HFFc6 (cell line): ENCODE measurements at places on chromosomes 3 and 15.
A peak's percentile ranks its signal among the peaks of the same experiment; 100 is the strongest.

GRCh38 chr3:35670408-35670965, 31.2 kb downstream of the ARPP21 start:
- H3K27ac ChIP-seq = no peak overlapping the region
- peaks cover 2% of the 10 kb centered on the region for H3K27me3 ChIP-seq

DNA sequence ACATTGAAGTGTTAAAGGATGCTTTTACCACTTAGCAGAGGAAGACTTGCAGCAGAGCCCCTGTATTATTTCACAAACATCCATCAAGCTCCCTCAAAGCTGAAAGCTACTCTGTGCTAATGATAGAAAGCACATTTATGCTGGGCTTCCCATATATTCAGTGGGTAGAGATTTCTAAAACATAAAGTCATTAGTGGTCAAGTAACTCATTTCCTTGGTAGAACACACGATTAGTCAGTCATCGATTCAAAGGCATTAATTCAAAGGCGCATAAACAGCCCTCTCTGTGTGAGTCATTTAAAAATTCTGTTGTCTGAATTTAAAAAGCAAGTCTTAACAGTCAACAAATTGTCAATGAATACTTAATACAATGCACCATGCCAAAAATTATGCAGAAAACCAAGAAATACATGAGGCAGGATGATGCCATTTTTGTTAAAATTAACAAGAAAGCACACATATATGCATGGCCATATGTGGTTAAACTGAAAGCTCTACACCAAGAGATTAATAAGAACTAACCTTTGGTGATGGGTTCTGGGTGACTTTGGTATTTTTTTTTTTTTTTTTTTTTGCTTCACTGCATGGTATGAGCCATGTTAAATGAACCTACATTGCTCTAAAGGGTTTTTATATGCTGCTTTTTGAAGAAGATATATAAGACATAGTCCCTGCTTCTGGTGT, 61.7 kb downstream of the LDHAL6B start:
- H3K27ac ChIP-seq = peak overlapping the region; percentile 54
- peak; percentile 47 for DNase-seq
- H3K4me1 ChIP-seq = peaks cover 41% of the 10 kb centered on the region
- peaks cover 21% of the 10 kb centered on the region for H3K36me3 ChIP-seq
- H3K4me3 ChIP-seq = peak overlapping the region; percentile 51

GRCh38 chr15:71757741-71758530, 52.4 kb upstream of the NR2E3 start:
- peaks cover 45% of the 10 kb centered on the region for H3K36me3 ChIP-seq
- H3K27me3 ChIP-seq = peaks cover 3% of the 10 kb centered on the region
- peaks cover 36% of the 10 kb centered on the region for H3K4me1 ChIP-seq
- no peak for DNase-seq

DNA sequence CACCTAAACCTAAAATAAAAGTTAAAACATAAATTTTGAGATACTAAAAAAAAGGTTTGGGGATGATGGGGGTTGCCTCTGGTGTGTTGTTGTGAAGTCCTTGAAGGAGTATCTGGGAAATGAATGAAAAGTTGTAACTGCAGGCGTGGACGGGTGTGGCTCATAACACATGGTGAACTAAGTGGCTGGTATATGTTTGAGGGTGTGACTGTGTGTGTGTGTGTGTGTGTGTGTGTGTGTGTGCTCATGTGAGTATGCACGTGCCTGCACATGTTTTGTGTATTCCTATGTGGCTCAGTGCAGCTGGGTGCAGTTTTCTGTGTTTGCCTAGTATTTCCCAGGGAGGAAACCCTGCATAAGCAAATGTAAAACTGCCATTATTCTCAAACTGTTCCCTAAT, 229.9 kb upstream of the TRIM42 start:
- no peaks in the 10 kb centered on the region for H3K27me3 ChIP-seq
- H3K27ac ChIP-seq = no peak overlapping the region
- no peaks in the 10 kb centered on the region; the same call in 1 of the 2 replicates for H3K36me3 ChIP-seq
- H3K4me3 ChIP-seq = no peak overlapping the region
- DNase-seq = no peak

DNA sequence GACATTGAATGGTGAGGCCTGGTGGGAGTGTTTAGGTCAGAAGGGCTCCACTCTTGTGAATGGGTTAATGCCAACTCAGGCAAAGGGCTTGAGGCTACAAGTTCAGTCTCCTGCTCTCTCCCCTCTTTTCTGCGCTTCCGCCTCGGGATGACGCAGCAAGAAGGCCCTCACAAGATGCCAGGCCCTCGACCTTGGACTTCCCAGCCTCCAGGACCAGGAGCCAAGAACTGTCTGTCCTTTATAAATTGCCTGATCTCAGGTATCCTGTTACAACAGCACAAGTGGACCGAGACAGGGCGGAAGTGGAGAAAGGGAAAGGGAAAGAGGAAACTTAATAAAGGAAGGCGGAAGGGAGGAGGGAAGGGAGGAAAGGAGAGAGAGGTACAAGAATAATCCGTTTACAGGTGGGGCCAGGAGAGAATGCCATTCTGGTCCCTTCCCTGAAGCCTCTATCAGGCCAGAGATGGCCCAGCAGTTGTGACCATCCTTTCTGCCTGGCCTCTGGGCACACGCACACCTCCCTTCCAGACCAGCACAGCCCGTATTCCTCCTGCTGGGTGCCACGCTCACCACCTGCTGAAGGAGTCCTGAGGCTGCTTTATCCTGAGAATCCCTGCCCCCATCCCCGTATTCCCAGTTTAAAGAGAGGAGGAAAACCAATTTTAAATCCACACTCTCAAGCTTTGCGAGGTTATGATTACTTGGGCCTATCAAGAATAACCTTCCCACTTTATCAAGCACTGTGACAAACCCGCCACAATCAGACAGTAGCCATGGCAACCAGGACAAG, 64.2 kb downstream of the OXNAD1 start:
- H3K36me3 ChIP-seq = peaks cover 37% of the 10 kb centered on the region
- peaks cover 35% of the 10 kb centered on the region for H3K4me1 ChIP-seq
- H3K27me3 ChIP-seq = peaks cover 6% of the 10 kb centered on the region; the same call in 1 of the 2 replicates
- H3K4me3 ChIP-seq = no peak overlapping the region
- no peak for DNase-seq
